ENCODE measurements at places on chromosomes 5 and 9. TPM values are rescaled to one million over a fixed set of nuclear protein-coding genes. Genes with fewer than 3 reads are reported as not detected.

DNA sequence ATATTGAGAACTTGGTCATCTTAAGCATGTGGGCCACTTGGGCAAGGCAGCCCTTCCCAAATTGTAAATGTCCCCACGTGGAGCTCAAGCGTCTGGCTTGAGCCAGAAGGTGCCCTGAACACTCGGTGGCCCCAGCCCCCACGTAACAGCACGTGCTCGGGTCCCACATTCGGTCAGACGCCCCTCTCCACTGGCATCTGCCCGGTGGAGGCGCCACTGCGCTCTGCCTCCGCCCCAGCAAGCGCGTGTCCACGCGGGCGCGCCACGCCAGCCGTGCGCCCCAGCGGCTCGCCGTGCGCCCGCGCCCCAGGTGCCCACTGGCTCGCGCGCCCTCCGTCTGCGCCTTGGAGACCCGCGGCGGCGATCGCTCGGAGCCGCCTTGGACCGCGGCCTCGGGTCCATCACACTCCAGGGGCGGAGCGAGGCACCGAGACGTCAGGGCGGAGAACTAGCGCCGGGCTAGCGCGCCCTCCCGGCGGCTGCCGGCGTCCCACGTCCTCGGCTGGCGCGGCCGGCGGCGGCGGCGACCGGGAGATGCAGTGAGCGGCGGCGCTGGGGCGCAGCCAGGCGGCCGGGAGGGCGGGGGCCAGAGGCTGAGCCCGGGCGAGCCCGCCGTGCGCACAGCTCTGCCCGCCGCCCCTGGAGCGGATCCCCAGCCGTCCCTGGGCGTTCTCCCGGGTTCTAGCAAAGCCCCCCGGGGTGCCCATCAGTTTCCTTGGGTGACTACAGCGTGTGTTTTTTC lies at the start of gene PALM2AKAP2:
Gene PALM2AKAP2, plus strand, starts transcription at position 488 of the 742 bp plus-strand sequence. CDS start 291 bp downstream, outside the sequence.
- peak; percentile 74 for DNase-seq

- no peak for DNase-seq
Observed at GRCh38 chr5:154138701-154139100, 51.8 kb upstream of the GALNT10 start.

- no peak for DNase-seq
Observed at GRCh38 chr5:115758356-115758755, 58.1 kb downstream of the CDO1 start.

Gene ACTBL2
- not detected for polyA plus RNA-seq

Gene TMC1
- polyA plus RNA-seq = 0.05 TPM

DNA sequence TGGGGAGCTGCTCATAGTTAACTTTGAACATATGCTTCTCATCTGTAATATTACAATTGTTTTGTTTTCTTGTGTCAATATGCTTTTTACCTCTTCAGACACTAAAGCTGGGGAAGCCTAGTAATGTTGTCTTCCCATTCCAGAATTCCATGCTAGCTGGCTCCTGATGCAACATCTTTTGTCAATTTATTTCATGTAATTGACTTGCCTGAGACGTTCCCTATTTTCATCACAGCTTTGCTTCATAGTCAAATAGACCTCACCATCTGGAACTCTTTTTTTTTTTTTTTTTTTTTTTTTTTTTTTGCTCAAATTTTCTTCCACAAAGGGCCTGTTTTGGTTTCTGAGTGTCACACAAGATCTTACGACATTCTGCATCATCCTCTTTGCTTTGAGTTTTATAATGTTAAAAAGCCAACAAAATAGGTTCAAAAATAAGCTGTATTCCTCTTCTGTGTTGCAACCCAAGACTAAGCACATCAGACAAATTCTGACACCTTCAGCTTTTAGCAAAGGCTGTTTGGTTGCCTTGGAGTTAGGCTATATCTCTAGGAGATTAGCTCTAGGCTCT lies 235.2 kb downstream of the NR3C1 start:
- no peak for DNase-seq

GRCh38 chr9:99015890-99016289 lies 72.2 kb downstream of the COL15A1 start:
- no peak for DNase-seq

DNA sequence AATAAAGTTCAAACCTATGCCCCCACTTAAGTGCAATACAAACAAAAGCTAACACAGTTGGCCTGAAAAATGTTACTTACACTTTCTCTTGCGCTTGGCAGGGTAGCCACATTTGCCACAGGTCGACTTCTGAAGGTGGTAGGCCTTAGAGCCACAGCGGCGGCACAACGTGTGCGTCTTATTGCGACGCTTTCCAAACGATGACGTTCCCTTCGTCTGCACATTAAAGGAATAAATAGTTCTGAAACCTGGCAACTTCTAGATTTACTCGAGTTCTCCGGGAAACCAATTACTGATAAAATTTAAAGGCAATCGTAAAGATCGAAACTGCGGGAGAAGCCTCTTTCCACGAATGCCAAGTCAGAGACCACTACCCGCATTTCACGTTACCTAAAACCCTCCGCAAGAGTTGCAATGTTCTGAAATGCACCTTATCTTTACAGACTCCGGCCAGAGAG lies 602 bp downstream of the RPL37 start:
- no peak for DNase-seq

Gene ARAP3
- 4.5 TPM for polyA plus RNA-seq

DNA sequence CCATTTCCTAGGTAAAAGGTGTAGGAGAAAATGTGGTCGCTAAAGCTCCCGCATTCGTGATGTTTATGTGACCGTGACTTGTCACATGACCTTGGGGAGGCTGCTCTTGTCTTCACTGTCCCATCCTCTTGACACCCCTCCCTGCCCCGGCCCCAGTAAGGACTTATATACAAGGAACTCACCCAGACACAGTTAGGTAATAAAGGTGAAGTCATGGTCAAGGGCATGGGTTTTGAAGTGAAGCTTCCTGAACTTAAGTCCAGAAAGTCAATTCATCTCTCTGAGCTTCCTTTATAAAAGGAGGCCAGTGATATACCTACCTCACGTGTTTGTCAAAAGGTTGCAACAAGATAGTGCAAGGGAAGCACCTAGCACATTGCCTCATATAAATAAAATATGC lies 17.6 kb downstream of the FGF1 start:
- no peak for DNase-seq

GRCh38 chr5:134524272-134524825 lies 1.1 kb upstream of the JADE2 start:
- peak; percentile 94 for DNase-seq

GRCh38 chr5:164375051-164375450 lies 869.6 kb downstream of the MAT2B start:
- DNase-seq = no peak

Gene CDX1
- 0.06 TPM for polyA plus RNA-seq

DNA sequence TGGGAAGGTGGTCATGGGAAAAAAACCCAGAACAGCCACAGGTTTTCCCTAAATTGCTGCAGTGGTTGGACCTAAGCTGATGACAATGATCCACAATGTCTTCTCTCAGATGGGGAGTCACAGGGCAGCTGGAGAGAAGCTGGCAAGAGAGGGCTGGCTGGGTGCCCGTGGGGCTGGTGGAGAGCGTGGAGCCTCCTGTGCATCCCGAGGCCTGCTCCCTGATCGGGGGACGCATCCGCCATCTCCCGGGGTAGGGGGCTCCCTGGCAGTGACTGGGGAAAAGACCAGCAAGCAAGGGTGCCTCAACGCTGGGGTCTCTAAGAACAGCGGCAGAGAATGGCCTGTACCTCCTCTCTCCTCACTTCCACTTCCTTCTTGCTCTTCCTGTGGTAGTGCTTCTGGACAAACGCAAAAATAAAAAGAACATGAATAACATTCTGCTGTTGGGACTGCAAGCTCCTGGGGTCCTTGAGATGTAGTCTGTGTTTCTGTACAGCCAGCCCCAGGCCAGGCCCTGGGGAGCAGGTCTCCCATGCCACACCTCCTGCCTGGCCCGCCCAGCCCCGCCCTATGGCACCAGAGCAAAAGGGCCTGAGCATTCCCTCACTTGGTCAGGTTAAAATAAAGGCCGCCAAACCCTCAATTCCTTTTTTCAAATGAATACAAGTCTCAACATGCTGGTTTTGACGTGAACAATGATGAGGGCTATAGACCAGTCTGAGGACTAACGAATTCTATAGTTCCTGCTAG lies 7.0 kb upstream of the MRNIP start:
- DNase-seq = no peak

DNA sequence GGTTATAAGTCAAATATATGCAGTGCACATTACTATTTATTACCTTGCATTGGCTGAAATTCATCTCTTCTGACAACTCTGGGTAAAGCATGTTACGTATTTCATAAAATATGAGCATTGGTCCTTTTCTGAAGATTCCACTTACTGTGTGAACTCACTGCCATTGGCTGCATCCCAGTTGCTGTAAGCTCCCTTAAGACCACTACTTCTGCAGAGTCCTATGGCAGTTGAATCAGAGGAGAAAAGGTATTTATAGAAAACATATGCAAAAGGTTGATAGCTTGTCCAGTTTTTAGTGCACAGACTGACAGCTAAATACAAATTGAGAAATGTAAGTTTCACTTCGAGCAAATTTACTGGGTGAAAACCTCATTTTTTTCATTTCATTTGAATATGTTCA lies 394.6 kb upstream of the ARRDC3 start:
- DNase-seq = no peak

DNA sequence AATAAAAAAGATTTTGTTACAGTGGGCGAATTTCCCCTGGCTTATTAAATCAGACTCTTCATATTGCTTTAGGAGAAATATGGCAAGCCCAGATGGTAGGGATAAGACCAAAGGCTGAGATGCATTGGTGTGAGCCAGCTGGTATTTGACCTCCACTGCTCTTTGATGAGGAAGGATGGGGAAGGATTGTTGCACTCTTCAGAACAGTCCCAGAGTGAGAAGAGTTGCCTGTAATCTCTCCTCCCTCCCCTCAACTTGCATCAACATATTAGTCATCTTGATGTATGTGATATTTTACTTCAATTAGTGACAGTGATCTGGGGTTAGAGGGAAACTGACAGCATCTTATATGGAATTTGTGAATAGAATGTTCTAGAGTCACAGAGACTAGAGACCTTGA lies 136.6 kb downstream of the ADAMTS12 start:
- DNase-seq = no peak

DNA sequence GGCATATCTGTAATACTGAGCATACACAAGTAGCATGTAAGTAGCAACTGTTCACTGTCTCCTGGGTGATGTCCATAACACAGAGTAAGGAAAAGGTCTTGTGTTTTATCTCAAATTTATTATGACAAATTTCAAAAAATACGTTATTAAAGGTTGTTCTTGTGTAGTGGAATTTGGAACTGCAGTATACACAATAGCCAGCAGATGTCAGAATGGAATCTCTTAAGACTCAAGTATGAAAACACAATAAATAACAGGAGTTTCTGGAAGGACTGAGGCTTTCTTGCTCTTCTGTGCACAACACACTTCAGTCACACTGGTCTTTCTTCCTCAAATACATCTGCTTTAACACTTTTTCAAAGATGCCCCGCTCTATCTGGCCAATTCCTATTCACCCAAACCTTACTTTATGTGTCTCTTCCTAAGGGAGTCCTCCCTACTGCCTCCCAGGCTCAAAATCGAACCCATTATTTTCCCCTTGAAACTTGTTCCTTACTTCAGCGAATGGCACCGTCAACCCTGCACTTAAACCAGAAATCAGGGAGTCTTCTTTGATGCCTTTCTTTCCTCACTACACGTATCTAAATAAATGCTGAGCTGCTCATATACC lies 6.5 kb upstream of the FBXO10 start:
- no peak for DNase-seq

Gene FCN1
- polyA plus RNA-seq = 0.51 TPM

GRCh38 chr5:2300861-2301574 lies 418.3 kb upstream of the IRX4 start:
- no peak for DNase-seq

DNA sequence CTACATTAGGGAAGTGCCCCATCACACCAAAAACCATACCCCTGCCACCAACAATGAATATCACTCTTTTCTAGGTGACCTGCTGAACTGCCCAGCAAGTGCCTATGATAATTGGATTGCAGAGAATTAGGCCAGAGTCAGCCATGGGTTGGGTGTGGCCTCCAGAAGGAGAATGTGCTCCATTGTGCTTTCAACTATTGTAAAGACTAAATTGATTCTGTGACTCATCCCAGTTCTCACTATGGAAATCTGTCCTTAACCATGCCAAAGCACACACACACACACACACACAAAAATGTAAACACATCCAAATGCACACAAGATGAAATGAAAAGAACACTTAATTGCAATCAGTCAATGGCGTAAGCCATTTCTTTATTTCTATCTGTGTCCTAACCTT lies 25.7 kb downstream of the DRD1 start:
- no peak for DNase-seq

DNA sequence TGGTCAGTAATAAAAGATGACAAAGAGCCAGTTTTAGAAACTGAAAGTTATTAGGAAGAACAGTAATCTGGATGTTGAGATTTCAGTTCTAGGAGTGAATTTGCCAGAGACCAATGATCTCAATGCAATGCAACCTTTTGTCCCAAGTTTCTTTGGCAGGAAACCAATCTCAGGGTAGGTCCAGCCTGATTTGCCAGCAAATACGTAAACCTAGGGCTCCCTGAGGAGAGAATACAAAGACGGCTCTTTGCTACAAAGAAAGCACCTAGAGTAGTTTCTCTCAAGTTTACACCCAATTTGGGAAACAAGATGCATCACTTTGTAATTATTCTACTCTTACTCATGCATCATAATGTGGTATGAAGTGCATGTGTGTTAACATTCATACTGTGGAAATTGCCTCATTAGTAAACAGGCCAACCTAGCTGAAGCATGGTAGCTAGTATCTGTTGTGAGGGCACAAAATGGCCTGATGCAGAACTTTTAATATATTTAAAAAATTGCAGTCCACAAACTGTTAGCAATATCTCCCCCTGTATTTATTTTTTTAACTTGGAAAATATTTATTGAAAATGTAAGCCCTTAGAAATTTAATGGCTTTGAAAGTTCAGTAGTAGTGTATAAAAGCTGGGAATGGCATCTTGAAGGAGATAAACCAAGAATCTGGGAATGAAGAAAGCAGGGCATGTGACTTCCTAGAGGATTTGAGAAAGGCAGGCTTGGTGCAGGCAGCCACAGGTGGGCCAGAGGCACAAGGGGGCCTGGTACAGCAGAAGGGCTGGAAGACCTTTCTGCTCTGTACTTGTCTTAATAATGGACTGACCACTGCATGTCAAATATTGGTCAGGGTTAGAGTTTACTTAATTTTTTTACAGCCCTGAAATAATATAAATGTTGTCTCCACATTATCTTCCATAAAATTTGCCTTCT lies 59.5 kb downstream of the MAST4 start:
- DNase-seq = no peak

DNA sequence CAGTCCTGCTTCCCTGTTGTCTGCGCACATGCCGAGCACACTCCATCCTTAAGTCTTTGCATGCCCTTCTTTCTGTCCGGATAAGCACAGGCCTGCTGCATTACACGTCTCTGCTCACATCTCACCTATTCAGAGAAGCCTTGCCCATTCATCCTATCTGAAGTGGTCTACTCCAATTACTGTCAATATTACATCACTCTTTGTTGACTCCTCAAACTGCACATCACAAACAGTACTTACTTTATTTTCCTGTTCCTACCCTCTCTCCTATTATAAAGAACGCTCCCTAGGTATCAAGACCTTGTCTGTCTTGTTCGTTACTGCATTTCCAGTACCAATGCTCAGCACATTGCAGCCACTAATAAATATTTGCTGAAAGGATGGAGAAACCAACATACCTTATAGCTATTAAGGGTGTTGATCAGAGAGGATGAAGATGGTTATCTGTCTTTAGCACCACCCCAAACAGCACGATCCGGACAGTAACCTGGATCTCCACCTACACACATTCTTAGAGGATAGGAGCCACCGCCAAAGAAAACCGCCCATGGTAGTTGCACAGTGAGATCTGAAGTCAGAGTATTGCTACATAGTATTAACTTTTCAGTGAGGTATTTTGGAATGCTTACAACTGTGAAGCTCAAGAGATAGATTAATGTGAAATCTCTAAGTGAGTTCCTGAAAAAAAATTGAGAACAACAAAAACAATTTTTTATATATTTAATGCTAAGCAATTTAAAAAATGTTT lies 1.6 kb upstream of the PRRC1 start:
- no peak for DNase-seq

Measured in psoas muscle (tissue), 8 donors.